ENCODE measurements at places on chromosomes 4 and X.

GRCh38 chr4:145251391-145251790 is 71.0 kb upstream of the OTUD4 start:
- no peak for DNase-seq

DNA sequence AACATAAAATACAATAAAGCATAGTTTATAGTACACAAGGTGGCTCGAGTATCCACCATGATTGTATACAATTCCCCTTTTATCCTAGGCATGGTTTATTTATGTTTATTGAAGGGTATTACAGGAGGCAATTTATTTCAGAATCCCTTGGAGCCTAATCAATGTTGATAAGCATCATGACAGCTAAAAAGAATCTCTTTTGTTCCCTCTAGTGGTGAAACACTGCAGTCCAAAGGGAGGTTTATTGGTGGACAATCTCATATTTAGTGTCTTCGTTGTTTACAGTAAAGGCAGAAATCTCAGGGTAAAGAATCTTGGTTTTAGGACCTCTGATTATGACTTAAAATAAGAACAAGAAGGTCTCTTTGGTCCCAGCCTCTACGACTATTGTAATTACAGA is 1712.5 kb downstream of the C4orf33 start:
- no peak for DNase-seq

DNA sequence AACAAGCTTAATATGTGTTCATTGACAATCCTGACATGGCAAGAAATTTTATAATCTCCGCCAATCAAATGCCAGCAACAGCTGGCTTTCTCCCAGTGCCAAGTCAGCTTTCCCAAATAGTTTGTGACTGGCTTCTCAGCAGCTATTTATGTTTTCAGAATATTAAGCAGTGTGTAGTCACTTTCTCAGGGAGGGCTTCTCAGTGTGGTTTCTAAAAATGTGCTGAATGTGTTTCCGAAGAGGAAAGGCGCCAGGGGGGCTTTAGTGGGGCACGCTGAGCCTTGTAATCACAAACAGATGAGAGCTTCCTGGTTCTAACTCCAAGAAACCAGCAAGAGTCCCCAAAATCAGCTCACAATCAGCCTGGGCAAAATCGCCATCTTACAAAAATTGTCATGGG is 258.7 kb upstream of the CPEB2 start:
- DNase-seq: no peak

GRCh38 chr4:184448821-184449220 is 25.5 kb downstream of the IRF2 start:
- DNase-seq: no peak

- no peak for DNase-seq
These were observed 145.8 kb downstream of the AASDH start for GRCh38 chr4:56241500-56241899.

DNA sequence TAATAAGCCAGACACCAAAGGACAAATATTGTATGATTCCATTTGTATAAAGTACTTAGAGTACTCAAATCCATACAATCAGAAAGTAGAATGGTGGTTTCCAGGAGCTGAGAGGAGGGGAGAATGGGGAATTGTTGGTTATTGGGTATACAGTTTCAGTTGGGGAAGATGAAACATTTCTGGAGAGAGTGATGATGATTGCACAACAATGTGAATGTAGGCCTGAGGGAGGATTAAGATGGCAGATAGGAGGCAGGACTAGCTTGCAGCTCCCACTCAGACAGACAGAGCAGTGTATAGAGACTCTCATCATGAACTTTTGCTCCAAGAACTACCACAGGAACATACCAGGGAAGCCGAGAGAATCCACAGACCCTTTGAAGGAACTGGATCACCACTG is 75.7 kb upstream of the PAK3 start:
- DNase-seq: no peak

All from stimulated activated CD8-positive, alpha-beta memory T cell treated with anti-CD3 and anti-CD28 coated beads, Interleukin-4, amount 100 ng/mL, for 4 hours (primary cell).